AG04449 (cell line): ENCODE measurements at places on chromosomes 7 and 10.

- no peak for DNase-seq
These were observed 45.7 kb upstream of the NXPH1 start for GRCh38 chr7:8387551-8388256.

DNA sequence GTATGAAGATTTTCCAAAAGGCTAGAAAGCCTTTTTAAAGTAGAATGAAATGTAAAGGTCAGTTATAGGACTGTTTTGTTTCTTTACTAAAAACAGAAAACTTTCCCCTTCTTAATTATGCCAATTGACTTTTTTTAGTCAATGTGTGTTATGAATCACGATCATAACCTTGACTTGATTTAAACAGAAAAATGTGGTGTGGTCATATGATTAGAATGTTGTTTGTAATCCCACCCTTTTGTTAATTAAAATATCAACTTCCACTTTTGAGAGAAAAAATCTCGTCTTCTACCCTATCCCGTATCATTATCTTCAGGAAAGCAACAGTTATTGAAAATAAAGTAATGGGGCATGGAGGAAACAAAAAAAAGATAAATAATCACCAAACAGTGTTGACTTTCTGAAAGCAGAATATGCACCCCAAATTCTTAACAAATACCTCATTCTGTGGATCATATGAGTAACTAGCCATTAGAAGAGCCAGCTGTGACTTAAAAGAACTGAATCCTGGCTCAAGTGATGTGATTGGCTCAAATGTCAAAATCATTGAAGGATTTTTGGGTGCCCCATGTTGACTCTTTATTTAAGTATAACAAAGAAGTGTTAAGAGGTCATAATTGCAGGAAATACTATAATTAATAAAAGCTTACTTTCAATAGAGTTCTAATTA, 32.3 kb upstream of the SLC16A12 start:
- DNase-seq = no peak

- peak; percentile 87 for DNase-seq
These were observed 305.3 kb upstream of the NFE2L3 start for GRCh38 chr7:25846722-25847121.

DNA sequence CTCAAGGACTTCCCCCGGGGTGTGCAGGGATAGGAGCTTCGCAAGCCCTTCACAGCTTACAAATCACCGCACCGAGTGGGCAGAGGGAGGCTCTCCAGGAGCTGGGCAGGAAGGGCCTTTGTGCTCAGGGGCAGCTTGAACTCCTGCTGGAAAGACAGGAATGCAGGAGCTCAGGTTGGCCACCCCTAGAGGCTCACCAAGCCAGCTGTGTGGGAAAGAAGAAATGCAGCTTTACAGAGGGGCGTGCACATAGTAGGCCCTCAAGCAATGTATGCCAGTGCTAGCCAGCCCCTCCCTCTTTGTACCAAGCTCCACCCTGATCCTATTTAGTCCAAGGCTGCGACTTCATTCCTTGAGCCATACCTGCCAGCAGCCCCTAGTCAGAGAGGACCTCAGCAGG, 26.1 kb downstream of the STRA8 start:
- DNase-seq = no peak

GRCh38 chr7:137882806-137883205, 36.0 kb upstream of the DGKI start:
- no peak for DNase-seq

DNA sequence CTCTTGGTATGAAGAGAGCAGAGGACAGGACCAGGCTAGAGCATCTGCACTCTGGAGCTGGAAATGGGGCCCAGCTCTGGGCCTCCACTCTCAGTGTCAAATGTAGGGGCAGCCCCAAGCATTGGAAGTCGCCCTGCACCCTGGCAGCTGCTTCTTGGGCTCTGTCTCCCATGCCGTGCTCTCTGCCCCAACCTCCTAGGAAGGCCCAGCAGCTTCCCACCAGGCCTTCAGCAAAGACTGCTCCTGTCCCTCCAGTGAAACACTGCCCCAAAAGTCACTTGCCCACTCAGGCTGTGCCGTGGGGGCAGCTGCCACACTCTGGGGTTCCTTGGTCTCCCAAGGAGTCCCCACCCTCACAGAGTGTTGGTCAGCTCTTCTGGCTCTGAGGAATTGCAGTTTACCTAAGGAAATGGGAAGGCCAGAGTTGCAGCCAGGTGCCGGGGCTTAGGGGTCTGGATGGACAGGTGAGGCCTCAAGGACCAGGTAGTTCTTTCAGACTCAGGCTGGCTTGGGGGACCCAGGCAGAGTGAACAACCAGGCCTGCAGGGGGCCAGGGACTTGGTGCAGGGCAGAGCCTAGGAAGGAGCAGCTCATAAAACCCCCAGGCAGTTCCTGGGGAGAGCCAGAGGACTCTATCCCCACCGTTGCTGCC, 9.4 kb upstream of the OPN4 start:
- DNase-seq = no peak

DNA sequence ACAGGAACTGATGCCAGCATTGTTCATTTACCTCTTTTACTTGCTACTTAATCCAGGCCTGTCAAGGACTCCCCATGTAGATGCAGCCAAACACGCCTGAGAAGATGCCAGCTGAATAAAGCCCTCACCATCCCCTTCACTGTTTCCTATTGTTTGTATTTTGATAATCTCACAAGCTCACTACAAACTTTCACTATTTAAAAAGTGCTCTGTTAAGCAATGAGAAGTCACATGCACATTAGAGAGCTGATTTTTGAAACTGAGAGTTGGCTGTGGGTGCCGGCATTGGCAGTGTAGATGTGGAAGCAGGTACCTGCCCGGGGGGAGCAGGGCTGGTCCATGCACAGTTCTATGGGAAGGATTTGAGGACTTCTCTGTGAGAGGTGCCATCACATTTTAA, 169.8 kb upstream of the GRB10 start:
- no peak for DNase-seq

GRCh38 chr10:17923728-17924127, 28.0 kb upstream of the SLC39A12 start:
- DNase-seq = peak; percentile 65

- no peak for DNase-seq
These were observed 1.6 kb upstream of the CDK13 start for GRCh38 chr7:39948375-39948955.

- DNase-seq = no peak
These were observed 111.8 kb downstream of the TBXAS1 start for GRCh38 chr7:139940866-139941265.

- DNase-seq = no peak
These were observed 598.8 kb downstream of the SUGCT start for GRCh38 chr7:40733578-40733977.

GRCh38 chr7:133481676-133482075, 228.8 kb downstream of the EXOC4 start:
- DNase-seq = peak; percentile 29

DNA sequence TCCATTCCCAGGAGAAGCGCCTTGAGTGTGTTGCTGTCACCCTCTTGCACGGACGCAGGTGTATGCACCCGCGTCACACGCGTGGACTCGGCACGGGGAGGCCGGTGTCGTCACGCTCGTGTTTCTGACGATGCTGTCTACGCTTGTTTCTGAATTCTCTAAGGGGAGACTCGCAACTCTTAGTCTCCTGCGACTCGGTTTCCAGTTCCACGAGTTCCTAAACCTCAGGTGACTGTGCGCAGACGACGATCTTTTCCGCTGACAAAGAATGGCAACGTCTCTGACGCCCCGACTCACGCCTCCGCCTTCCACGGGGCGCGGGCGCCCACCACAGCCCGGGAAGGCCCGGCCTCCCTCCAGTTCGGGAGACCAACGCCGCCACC, 579 bp downstream of the IDI1 start:
- no peak for DNase-seq

- no peak for DNase-seq
These were observed 19.1 kb upstream of the SVOPL start for GRCh38 chr7:138720286-138720685.

- DNase-seq = no peak
These were observed 129.9 kb upstream of the ITGB1 start for GRCh38 chr10:33087922-33088321.

DNA sequence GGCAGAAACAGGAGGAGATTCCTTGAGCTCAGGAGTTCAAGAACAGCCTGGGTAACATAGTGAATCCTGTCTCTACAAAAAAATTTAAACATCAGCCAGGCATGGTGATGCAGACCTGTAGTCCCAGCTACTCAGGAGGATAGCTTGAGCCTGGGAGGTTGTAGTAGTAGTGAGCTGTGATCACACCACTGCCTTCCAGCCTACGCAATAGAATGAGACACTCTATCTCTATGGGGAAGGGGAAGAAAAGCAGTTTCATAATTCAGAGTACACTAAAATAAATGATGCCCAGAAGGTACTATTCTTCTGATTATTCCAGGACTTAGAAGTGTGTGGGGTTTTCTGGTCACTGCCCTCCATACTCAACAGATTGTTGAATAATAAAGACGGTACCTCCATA, 177.3 kb downstream of the KMT2E start:
- DNase-seq = no peak

- DNase-seq = no peak
These were observed 16.7 kb upstream of the MGAM2 start for GRCh38 chr7:142094861-142095260.

DNA sequence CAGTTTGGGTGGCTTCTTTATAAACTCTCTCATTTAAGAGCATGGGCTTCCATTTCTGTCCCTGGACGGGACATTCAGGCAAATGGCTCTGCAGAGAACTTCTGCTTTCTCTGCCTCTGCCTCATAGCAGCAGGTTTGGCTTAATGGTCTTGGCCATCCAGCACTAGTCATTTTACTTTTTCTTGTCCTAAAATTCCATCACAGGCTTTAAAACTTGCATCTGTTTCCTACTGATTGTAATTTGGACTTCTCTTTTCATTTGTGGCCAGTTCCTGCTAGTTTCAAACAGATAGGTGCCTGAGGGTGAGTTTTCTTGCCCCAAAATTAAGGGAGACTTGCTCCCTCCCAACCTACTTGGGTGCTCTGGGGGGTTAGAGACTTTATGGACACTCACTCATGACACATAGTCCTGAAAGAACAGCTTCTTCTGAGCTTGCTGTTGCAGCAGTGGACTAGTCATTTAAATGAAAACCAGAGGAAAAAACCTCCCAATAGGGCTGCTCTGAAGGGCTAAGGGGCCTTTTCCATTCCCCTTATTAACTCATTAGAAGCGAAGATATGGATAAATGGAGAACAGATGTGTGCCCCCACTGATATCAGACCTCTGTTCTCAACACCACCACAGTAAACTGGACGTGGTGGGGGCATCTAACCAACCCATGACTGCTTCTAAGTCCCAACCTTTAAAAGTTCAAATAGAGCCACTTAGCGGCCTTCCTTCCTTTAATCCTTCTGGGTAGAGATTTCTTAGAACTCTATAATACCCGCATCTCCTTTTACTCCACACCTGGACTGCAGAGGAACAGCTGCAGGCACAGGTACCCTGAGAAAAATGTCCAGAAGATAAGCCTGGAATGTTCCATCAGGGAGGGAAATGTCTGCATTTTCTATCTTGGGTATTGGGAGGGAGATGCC, 38.8 kb downstream of the SVOPL start:
- no peak for DNase-seq

DNA sequence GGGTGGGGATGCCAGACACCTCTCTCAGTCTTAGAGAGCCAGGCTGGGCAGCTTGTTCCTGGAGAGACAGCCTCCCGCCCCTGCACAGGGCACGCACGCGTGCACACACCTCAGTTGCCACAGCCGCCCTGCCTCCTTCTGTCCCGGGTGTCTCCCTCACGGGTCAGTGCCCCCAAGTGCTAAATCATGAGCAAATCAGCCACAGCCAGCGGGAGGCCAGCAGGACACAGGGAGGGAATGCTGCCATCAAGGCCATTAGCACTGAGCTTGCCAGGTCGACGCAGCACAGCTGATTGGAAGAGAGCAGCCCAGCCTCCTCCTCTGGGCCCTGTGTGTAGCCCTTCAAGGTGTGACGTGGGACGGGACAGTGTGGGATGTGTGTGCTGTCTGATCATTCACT, 130.4 kb downstream of the CDH23 start:
- no peak for DNase-seq

GRCh38 chr7:2926896-2927405, 82.8 kb upstream of the GNA12 start:
- no peak for DNase-seq

GRCh38 chr10:98469001-98469931, 22.5 kb upstream of the HPS1 start:
- DNase-seq = no peak

- DNase-seq = no peak
These were observed 32.1 kb downstream of the UMAD1 start for GRCh38 chr7:7672545-7673239.

DNA sequence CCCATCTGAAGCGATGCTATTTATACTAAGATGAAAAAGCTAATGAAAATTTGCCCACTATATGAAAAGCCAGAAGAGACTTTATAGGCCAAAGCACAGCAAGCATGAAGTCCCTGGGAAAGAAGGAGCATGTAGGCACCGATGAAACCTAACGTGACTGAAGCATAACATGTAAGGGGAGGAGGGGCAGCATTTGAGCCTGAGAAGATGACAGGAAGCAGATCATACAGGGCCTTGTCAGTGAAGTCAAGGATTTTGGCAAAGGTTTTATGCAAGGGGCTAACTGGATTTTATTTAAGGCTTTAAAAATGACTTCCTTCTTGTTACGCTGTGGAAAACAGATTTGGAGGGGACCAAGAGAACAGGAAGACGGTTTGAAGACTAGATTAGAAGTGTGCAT, 744.0 kb downstream of the PHTF2 start:
- DNase-seq = no peak

GRCh38 chr10:131921184-131921583, 20.4 kb downstream of the PPP2R2D start:
- DNase-seq = no peak

DNA sequence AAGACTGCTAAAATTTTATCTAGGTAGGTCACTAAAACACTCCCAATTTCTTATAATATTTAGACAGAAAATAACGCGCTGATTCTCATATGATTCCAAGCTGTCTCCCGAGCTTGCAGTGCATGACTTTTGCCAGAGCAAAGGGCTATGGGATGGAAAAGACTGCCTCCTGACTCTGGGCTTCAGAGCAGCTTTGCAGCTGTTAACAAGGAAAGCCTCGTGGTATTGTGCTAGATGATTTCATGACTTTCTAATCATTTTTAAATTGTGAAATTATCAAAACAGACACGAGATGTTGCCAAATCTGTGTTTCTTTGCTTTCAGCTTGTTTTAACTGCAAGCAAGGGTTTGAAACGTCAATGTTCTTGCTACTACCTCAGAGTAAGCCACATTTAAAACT, 238.3 kb downstream of the AGMO start:
- DNase-seq = no peak
